ENCODE measurements at places on chromosomes 2 and 18. TPM values are rescaled to one million over a fixed set of nuclear protein-coding genes. Genes with fewer than 3 reads are reported as not detected.

GRCh38 chr2:227862227-227862740 is 9.1 kb upstream of the DAW1 start:
- DNase-seq: no peak

DNA sequence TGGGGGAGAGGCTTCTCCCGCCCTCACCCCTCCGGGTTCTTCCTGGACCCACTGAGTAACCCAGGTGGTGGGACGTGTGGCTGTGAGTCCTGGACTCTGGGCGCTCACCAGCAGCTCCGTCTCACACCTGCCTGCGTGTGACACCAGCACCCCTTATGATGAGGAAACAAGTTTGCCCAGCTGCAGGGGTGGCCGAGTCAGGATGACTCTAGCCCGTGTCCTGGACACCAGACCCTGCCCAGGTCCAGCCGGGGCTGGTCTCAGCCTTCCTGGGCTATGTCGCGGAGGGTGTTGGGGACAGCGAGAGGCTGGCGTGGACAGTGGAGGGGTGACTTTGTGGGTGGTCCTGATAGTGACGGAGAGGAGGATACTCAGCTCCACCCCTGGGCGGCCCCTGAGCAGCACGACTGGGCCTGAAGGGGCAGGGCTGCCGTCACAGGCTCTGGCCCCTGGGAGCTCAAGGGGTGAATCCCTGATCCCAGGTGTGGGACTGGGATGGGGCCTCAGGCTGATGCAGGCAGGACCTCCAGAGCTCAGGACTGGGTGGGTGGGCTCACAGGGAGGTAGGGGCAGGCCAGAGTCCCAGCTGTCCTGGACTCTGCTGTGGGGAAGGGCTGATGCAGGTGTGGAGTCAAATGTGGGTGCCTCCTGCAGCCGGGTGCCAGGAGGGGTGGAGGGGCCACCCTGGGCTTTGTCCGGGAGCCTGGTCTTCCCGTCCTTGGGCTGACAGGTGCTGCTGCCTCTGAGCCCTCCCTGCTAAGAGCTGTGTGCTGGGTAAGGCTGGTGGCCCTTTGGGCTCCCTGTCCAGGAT is 3.7 kb downstream of the GPR35 start:
- no peak for DNase-seq

DNA sequence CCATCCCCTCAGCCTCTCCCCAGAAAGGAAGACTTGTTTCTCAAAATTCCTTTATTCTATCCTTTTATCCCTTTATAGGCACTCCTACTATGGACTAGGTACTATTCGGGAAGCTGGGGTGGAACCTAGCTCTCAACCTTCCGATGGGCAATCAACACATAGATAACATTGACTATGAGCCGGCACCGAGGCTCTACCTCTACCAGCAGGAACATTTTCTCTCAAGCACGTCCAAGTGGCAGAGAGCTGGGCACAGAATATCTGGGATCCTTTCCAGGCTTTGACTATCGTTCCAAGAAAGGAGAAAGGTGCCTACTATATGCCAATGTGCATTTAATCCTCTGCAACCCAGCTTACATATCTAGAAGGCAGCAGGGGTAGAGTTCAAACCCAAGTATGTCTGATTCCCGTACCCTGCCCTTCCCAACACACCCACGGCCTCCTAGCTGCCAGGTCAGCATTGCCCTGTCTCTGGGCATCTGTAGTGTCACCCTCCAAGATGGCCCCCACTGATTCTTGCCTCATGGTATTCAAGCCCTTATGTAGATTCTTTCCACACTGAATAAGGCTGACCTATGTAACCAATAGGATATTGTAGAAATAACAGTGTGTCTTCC is 28.3 kb downstream of the TNS1 start:
- no peak for DNase-seq

PECR gene
- polyA plus RNA-seq: 46.0 TPM

DNA sequence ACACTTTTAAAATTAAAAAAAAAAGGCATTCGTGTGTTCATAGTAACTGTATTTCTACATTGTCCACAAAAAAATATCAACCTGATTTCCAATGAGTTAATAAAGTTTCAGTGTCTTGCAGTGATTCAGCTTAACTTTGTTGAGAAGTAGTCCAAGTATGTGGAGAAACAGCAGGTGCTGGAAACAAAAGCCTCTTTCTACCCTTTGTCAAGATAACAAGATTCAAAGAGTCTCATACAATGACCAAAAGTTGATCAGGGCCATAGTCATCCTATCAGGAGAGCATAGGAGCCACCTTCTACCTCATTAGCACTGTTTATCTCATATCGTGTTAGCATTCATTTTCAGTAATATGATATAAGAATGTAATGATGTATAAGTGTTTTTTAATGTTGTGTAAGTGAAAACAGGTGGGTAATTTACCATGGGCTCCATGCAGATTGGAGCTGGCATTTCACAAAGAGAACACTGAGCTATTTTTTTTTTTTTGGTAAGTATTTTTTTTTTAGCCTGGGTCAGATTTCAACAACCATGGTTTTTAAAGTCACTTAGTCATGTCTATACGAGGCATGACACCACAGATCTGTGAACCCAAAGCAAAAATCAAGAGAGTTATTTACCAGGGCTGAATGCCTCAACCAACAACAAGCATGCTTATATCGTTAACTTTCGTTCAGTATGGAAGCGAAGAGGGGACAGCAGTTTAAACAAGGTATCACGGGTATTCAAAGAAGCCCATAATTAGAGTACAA is 165.0 kb upstream of the ZNF521 start:
- no peak for DNase-seq

DNA sequence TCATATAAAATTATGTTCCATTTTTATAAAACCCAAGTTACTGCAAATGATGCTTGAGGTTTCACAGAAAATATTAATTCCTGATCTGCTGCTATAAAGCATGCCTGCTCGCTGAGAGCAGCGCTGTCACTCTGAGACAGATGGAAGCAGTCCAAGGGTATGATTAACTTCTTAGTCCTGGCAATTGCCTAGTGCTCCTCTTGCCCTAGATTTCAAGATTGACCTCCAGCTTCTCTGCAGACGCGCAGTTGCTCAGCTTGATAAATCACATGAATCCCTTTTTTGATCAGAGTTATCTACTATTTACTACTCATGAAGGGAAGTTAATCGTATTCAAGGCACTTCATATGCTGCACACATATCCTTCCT is 154.6 kb upstream of the REV1 start:
- DNase-seq: no peak

GRCh38 chr2:149314687-149315086 is 15.7 kb upstream of the LYPD6 start:
- DNase-seq: no peak

LBX2 gene
- 3.1 TPM for polyA plus RNA-seq

GRCh38 chr18:61596296-61596695 is 263.1 kb downstream of the CDH20 start:
- DNase-seq: peak; percentile 33

All from left kidney (tissue), 8 donors.